Endothelial cell (in vitro differentiated cells): ENCODE measurements at places on chromosomes 3 and 15. TPM values are rescaled to one million over a fixed set of nuclear protein-coding genes. Genes with fewer than 3 reads are reported as not detected.

KY gene
- total RNA-seq = not detected

PLA2G4E gene
- total RNA-seq = not detected

ALDH1A2 gene
- 2.6 TPM for total RNA-seq

PCSK6 gene
- 0.13 TPM for total RNA-seq

SH2D7 gene
- not detected for total RNA-seq

TRPM1 gene
- total RNA-seq = not detected

KNG1 gene
- not detected for total RNA-seq

A4GNT gene
- total RNA-seq = not detected

SI gene
- total RNA-seq = not detected

GP5 gene
- total RNA-seq = 0.23 TPM

PAK6 gene
- total RNA-seq = 0.31 TPM

ACP3 gene
- total RNA-seq = 0.44 TPM

RASGRF1 gene
- total RNA-seq = not detected

CYP8B1 gene
- not detected for total RNA-seq
